ENCODE measurements at places on chromosomes 1 and 21. TPM values are rescaled to one million over a fixed set of nuclear protein-coding genes. Genes with fewer than 3 reads are reported as not detected.

The KRTAP21-2 gene
- total RNA-seq, result not detected

The USP24 gene
- 34.4 TPM for total RNA-seq

The ZYG11A gene
- 0.65 TPM for total RNA-seq

The SIPA1L2 gene
- 22.6 TPM for total RNA-seq

The EFNA3 gene
- 0.97 TPM for total RNA-seq

Measured in epithelial cell of umbilical artery (primary cell).